Osteoblast (primary cell): ENCODE measurements at places on chromosomes 5 and 9. TPM values are rescaled to one million over a fixed set of nuclear protein-coding genes. Genes with fewer than 3 reads are reported as not detected.

The MEIKIN gene
- not detected in 2 replicates for total RNA-seq

The PPIC gene
- 92.8 and 109 TPM in 2 replicates for total RNA-seq

The BTNL9 gene
- total RNA-seq, result not detected in 2 replicates

The IL9 gene
- not detected in 2 replicates for total RNA-seq

The OR1J2 gene
- total RNA-seq, result 0.29 TPM in 1 of 2 replicates, not detected in the other

The ANKRD20A1 gene
- total RNA-seq, result not detected in 2 replicates

- no peaks in the 10 kb centered on the region for H3K4me1 ChIP-seq
- no peak overlapping the region for H3K27ac ChIP-seq
- H3K4me3 ChIP-seq, result no peak overlapping the region
- H3K27me3 ChIP-seq, result no peaks in the 10 kb centered on the region
- H3K36me3 ChIP-seq, result no peaks in the 10 kb centered on the region
- no peak for DNase-seq
Measured at GRCh38 chr5:42870882-42871418, 59.3 kb upstream of the SELENOP start.

- no peaks in the 10 kb centered on the region for H3K4me1 ChIP-seq
- H3K36me3 ChIP-seq, result no peaks in the 10 kb centered on the region
- no peak for DNase-seq
- H3K4me3 ChIP-seq, result no peak overlapping the region
Measured at GRCh38 chr5:101292199-101292598, 389.1 kb upstream of the ST8SIA4 start.

- H3K27me3 ChIP-seq, result no peaks in the 10 kb centered on the region
- H3K4me3 ChIP-seq, result no peak overlapping the region
- DNase-seq, result no peak
- no peaks in the 10 kb centered on the region for H3K36me3 ChIP-seq
- no peak overlapping the region for H3K27ac ChIP-seq
Measured at GRCh38 chr5:134493461-134494055, 31.9 kb upstream of the JADE2 start.

GRCh38 chr5:115599502-115599901 is 2.8 kb downstream of the TICAM2 start:
- no peak for DNase-seq
- H3K27ac ChIP-seq, result peak overlapping the region; percentile 12
- no peaks in the 10 kb centered on the region for H3K27me3 ChIP-seq
- no peak overlapping the region for H3K4me3 ChIP-seq
- H3K4me1 ChIP-seq, result peaks cover 52% of the 10 kb centered on the region

DNA sequence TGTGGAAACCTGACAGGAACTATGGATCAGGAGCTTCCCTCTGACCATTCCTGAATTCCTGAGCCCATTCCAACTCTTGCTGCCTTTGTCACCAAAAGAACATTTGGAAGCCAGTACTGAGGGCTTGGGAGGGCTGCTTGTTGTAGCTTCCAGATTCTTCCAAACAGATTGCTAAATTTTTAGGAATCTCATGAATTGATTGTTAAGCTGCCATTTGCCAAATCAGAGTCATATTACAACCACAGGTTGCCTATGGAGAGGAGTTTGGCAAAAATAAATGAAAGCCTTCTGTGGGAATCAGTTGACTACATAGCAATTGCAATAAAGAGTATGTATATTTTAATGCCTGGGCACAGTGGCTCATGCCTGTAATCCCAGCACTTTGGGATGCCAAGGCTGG is 39.2 kb upstream of the SLC28A3 start:
- H3K27me3 ChIP-seq, result no peaks in the 10 kb centered on the region
- DNase-seq, result no peak
- H3K4me3 ChIP-seq, result no peak overlapping the region
- no peaks in the 10 kb centered on the region for H3K36me3 ChIP-seq

DNA sequence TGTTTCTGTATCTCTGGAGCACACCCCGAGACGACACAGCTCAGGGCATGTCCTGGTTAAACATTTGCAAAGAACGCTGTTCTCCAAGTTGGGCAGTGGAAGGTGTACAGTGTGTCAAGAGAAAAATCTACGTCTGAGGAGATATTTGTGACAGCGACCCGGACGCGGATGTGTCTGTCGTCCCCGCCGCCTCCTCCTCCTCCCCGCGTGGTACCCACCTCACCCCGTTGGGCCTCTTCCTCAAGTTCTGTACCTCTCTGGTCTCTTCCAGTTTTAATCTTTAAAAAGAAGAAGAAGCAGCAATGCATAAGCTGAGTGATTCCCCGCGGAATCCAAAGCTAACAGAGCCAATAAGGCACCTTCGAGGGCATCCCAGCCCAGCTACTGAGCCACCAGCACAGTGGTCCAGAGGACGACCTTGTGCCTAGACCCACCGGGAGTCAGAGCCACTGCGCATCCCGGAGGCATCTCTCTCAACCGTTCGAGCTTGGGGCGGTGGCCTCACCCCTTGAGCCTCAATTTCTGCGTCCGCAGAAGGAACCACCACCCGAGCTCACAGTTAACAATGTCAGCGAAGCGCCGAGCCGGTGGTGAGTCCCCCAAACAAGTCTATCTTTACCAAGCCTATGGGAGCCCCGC is 467 bp downstream of the C9orf78 start:
- peaks cover 40% of the 10 kb centered on the region for H3K4me1 ChIP-seq
- peak overlapping the region; percentile 77 for H3K27ac ChIP-seq
- DNase-seq, result peak; percentile 78
- peaks cover 40% of the 10 kb centered on the region for H3K36me3 ChIP-seq

DNA sequence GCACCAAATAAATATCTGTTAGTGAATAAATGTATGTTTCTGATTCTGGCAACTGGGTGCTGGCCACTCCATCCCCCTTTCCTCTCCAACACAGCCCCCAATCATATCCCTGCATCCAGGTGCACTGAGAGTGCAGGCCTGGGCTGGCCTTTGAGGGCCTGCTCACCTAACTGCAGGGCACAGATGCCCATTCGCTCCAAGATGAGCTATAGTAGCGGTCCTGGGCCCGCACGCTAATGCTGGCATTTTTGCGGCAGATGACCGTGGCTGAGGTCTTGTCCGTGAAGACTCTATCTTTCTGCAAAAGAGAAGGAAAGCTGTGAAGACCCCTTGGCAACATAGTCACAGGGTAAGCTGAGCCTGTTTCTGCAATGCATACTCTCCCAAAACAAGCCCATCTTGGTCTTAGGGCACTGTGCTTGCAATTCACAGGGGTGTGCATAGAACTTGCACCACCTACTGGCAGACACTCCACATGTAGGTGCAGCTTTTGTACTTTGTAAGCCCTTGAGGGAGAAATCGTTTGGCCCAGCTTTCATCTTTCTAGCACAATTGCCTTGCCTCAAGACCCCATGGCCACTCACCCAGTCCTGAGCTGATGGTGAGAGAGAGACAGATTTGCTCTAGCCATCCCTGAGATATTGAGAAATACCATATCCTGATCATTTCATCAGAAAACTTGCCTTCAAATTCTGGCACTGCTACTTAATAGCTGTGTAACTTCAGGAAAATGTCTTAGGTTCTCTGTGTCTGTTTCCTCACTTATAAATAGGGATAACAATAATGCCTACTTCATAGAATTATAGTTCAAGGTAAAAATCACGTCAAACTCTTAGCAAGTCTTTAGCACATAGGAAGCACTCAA is 13.5 kb downstream of the IL12B start:
- H3K36me3 ChIP-seq, result no peaks in the 10 kb centered on the region
- H3K4me1 ChIP-seq, result no peaks in the 10 kb centered on the region
- no peak overlapping the region for H3K4me3 ChIP-seq

GRCh38 chr5:33997331-33997983 is 10.4 kb downstream of the AMACR start:
- H3K27ac ChIP-seq, result peak overlapping the region; percentile 46
- no peaks in the 10 kb centered on the region for H3K27me3 ChIP-seq
- peak; percentile 85 for DNase-seq
- H3K4me3 ChIP-seq, result no peak overlapping the region
- H3K4me1 ChIP-seq, result peaks cover 7% of the 10 kb centered on the region

DNA sequence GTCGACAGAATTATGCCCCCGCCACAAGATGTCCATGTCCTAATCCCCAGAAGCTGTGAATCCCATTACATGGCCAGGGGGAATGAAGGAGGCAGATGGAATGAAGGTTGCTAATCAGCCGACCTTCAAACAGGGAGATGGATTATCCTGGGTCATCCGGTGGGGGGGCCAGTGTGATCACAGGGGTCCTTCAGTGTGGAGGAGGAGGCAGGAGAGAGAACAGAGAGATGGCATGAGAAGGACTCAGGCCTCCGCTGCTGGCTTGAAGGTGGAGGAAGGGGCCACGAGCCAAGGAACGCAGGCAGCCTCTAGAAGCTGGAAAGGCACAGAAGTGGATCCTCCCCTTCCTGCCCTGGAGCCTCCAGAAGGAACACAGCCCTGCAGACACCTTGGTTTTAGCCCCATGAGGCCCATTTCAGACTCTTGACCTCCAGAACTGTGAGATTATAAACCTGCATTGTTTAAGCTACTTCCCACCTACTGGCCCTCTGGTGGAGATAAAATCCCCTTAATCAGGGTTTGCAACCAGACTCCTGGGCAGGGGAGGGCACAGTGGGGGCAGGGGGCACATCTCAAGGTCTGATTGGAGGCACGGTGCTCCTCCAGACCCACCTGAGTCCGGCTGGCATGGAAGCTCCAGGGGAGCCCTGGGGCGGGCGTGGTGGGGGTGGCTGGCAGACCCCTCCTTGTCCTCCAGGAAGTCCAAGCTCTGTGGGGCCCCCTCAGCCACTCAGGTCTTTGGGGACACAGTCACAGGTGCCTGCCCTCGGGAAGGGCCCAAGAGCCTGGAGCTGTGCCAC is 13.8 kb downstream of the PTGES2 start:
- peak; percentile 47 for DNase-seq
- H3K27ac ChIP-seq, result no peak overlapping the region
- H3K36me3 ChIP-seq, result no peaks in the 10 kb centered on the region
- no peaks in the 10 kb centered on the region for H3K27me3 ChIP-seq
- no peak overlapping the region for H3K4me3 ChIP-seq

DNA sequence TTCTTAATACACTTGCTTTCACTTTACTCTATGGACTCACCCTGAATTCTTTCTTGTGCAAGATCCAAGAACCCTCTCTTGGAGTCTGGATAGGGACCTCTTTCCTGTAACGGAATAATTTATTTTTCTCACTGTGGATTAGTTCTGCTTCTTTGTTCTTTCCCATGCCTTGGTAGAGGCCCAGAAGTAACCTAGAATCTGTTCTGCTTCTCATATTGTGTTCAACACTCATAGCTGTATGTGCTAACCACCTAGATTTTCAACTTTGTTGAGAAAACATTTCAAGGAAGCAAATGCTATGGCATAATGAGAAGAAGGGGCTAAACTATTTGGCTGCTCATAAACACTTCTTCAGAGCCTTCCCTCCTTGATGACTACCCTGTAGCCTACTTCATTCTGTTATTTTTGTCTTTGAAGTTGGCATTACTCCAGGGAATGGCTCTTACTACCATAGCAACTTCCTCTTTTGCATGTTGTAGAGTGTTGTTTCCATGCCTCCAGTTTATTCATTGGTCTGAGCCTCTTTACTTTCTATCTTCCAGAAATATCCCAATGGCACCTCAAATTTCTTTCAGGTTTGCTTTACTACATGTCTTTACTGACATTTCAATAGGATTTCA is 74.3 kb downstream of the KIAA0825 start:
- DNase-seq, result peak; percentile 36
- H3K36me3 ChIP-seq, result no peaks in the 10 kb centered on the region
- no peak overlapping the region for H3K4me3 ChIP-seq
- H3K27me3 ChIP-seq, result no peaks in the 10 kb centered on the region
